ENCODE measurements at places on chromosomes 7 and 10.

GRCh38 chr10:64011912-64012714 lies 490.9 kb downstream of the REEP3 start:
- DNase-seq = no peak

DNA sequence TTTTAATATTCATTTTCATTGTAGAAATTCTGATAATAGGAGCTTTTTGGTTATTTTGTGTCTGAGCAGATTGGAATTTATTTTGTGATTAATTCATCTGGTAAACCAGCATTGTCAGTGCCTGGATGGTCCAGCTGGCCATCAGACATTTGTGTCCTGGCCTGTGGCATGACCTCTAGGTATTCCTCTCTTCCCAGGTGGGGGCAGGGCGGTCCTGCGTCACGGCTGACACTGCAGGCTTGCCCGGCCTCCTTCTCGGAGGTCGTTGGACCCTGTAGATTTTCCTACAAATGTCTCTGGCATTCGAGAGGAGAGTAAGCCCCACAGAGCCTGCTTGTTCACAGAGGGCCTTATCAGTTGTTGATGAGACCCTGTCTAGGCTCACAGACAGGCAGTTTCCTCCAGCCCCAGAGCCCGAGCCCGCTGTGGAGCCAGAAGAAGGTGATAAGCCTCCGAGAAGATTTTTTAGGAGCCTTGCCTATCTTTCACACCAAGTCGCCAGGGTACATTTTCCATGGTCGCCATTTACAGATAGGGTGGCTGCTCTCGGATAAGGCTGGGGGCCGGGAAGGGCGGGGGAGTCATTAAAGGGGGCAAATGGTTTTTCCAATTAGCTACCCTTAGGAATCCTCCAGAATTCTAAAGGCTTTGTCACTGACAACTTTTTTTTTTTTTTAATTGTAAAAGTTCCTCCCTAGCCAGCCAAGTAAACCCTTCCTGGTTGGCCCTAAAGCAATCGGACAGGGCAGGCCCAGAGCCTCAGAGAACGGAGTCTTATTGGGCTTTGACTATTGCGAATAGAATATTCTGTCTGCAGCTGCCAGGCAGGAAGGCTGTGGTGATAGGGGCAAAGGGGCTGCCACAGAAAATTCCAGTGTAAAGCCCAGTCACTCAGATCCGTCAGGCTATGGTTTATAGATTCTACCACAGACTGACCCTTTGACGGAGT lies 78.1 kb upstream of the TBX20 start:
- DNase-seq = no peak

GRCh38 chr10:62853710-62854109 lies 37.5 kb upstream of the EGR2 start:
- DNase-seq = peak; percentile 38

DNA sequence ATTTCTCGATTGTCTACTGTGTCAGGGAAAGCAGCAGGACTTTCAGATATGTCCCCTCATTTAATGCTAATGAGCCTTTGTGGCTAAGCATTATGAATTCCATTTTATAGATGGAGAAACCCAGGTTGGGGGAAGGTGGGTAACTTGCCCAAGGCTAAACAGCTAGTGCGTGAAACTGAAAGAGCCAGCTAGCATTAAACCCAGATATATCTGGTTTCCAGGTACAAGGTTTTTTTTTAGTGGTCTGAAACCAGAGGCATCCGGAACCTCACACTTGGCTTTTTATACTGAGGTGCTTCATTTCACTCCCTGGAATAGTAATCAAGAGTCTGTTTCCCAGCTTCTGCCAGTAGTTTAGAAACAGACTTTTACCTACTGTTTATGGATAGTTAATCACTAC lies 694.8 kb downstream of the PHTF2 start:
- DNase-seq = no peak

Data from GF-D8 (cell line).